Activated T-cell treated with anti-CD3 and anti-CD28 coated beads, Interleukin-2, amount 50 U/mL, for 72 hours (primary cell): ENCODE measurements at places on chromosomes 4 and X. TPM values are rescaled to one million over a fixed set of nuclear protein-coding genes. Genes with fewer than 3 reads are reported as not detected.

Gene SERPINA7
- not detected for total RNA-seq

- no peak for DNase-seq
Observed at GRCh38 chr4:165308166-165308565, 19.3 kb upstream of the MSMO1 start.

GRCh38 chr4:81142744-81143143, 72.3 kb downstream of the PRKG2 start:
- no peak for DNase-seq

GRCh38 chrX:96430756-96431455, 253.7 kb upstream of the DIAPH2 start:
- no peak for DNase-seq

GRCh38 chr4:46967631-46968030, 25.8 kb downstream of the GABRA4 start:
- no peak for DNase-seq

GRCh38 chr4:62119195-62119594, 919.1 kb downstream of the ADGRL3 start:
- no peak for DNase-seq

DNA sequence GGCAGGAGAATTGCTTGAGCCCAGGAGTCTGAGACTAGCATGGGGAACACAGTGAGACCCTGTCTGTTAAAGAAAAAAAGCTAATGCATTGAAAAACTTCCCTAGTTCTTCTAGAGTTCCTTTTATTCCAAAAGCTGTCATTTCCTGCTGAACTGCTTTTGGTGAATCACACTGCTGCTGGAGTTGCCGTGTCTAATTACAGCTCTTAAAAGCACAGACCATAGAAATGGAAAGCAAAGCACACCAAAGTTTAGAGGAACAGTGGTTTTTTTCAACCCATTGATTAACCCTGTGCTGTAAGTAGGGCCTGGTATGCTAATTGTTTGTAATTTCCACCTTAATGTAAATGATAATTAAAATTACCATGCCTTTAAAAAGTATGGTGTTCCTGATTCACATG, 52.4 kb downstream of the SEPTIN11 start:
- DNase-seq, result no peak

GRCh38 chr4:99510721-99511120, at the start of gene C4orf17:
Gene C4orf17 (plus strand): TSS chr4:99511021. CDS start chr4:99513082, 2,061 bp downstream.
- no peak for DNase-seq

Gene SULT1E1
- total RNA-seq, result not detected

DNA sequence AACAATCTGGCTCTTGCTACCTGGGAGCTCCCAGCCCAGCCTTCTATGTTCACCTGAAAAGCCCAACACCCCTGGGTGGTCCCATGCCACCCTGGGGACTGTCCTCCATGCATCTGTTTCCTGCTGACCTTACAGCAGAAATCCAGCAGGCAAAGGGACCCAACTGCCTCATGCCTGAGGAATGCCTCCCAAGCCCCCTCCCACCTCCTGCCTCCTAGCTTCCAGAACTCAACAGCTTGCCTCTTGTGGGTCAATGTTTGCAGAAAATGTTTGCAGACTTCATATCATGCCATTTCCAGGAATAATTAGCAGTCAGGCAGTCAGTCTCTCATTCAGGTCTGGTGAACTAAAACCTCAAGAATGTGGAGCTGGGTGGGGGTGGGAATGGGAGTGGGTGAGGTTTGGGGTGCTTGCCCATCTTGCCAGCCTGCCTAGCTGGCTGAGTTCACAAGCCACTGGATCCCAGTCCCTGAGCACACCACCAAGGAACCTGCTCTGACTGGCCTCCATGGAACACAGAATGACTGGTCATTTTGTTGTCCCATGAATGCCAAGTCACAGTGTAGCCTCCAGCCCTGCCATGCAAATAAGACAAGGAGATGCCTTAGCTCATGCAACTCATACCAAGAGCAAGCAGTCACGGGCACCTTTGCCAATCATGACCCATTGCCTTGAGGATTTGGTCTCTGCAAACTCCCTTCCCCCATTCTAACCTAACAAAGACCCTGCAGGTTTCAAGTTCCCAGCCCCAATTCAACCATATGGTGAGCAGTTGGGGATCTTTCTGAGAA, 12.1 kb upstream of the PLAC1 start:
- DNase-seq, result no peak

DNA sequence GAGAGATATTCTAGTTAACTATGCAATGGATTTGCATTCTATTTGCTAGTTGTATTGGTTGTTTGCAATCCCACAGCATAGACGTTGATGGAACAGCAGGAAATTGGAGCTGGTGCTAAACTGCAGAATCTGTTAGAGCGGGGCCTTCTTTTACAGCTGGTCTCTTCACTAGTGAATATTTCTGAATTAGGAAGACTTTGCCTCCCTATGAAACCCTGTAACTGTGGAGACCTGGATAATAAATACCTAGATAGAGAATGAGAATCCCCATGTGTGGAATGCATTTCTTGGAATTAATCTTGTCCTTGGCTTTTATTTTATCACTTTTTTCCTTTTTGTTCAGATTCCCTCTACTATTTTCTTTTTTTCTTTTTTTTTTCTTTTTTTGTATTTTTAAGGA, 109.7 kb downstream of the SHROOM3 start:
- no peak for DNase-seq

Gene OCIAD2
- total RNA-seq, result 71.1 TPM

- DNase-seq, result no peak
Observed at GRCh38 chrX:130645955-130646583, 244.3 kb downstream of the RBMX2 start.

DNA sequence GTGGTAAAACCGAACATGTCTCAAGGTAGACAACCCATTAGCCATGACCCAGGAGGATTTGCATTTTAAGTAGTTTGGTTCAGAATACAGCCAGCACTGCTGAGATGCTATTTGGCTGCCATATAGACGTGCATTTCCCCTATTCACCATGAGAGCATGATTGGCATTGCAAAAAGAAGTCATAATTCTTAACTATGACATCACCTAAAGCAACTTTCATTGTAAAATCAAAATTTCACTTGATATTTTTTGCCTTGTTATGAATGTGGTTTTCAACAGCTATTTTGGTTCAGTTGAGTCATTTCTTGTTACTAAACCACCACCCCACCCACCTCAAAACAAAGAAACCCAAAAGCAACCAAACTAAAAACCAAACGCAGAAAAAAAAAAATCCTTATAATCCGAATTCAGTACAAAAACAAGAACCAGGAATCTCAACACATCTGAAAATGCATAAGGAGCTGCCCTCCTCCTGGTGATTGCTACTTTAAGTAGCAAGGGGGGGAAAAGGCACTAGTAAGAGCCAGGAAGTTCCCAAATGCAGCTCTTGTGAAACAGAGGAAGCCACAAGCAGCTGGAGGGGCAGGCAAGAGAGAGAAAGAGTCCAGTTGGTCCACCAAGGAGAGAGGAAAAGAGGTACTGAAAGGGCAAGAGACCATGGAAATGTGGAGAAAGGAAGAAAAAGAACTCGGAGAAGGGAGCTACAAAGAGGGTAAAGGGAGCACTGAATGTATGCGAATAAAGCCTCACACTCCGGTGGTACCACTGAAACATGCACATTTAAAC, 3.1 kb downstream of the SLITRK4 start:
- no peak for DNase-seq
